ENCODE measurements at places on chromosomes 3 and 15.
A peak's percentile ranks its signal among the peaks of the same experiment; 100 is the strongest.

DNA sequence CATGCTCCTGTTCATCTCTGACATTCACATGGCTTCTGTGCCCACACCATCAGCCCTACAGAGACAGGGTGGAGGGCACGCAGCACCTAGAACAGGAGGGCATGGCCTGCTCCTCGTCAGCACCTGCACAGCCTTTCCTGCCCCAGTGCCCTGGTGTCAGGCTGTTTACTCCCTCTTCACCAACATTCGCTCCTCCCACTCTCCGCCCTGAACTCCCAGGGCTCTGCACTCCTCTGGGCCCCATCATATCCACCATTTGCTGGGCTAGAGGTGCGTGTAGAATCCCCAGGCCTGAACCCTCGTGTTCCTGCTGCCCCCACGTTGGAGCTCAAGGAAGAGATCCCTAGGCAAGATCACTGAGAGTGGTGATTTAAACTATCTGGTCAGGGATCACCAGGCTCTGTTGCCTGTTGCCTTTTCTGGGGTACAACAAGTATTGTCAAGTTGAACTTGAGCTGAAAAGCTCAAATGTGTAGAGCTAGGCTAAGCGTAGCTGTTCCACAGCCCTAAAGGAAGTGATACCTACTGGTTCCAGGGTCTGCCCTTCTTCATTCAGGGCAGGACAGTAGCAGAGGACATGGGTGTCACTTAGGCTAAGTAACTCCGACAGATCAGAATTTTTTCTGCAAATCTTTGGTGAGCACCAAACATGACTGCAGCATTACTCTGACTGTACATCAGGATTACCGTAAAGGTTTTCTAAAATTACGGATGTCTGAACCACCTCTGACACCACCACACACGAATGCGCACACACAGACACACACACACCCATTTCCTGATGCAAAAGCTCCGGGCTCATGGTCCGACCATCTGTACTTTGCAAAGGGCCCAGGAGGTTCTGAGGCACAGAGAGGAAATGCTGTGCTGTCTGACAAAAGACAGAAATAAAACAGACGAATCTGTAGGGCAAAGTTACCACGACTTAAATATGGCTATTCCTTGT, 43.7 kb upstream of the GNB5 start:
- DNase-seq: no peak

DNA sequence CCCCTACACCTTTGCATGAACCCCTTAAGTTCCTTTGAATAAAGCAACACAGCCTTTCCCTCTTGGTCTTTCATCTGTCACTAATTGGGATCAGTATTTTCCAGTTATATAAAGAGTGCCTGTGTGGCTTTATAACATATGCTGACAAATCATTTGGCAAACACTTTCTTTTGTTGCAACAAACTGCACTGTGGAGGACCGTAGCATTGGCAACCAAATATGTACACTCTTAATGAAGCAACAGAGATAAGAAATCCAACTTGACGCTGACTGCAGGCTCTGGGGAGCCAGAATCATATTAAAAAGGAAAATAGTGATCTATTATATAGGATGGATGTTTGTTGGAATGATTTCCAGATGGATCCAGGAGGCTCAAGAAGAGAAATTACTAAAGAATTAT, 120.1 kb upstream of the PRICKLE2 start:
- peak; percentile 22 for DNase-seq

DNA sequence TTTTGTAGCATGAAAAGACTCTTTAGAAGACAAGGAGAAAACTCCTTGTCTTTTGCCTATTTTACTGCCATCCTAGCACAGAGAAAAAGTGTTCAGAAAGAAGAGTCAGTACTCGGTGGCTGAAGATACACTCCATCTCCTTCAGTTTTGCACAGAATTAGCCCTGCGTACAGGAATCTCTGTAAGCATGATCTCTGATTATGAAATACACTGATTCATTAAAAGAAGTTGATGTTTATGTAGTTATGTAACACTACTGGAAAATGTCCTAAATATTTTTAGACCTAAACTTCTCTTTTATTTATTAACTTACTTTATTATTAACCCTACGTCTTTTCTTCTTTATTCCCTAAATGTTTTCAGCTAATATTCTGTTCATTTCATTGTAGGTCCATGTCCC, 138.4 kb downstream of the LEKR1 start:
- no peak for DNase-seq

DNA sequence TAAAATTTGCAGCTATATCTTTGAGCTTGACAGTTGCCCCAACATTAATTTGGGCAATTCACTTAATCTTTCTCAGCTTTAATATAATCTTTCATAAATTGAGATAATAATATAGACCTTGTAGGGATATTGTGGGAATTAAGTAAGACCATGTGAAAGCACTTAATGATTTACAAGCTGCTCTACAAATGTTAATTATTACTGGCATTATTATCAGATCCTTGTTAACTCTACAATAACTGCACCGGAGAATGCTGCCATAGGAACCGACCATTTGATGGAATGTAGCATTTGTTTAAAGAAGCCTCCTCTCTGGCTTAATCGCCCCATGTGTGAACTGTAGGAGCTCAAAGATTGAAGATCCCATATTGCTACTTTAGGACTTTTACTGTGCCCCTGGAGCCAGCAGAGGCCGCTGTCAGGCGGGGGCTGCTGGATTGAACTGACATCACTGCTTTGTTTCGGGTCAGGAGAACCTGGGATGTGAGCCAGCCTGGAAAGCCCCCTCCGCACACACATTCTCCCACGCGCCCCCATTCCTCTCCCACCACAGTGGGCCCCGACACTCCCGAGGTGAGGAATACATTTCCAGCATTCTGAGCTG, 154.2 kb upstream of the TNIK start:
- no peak for DNase-seq

GRCh38 chr15:78374436-78375393, 34.6 kb downstream of the CRABP1 start:
- no peak for DNase-seq

DNA sequence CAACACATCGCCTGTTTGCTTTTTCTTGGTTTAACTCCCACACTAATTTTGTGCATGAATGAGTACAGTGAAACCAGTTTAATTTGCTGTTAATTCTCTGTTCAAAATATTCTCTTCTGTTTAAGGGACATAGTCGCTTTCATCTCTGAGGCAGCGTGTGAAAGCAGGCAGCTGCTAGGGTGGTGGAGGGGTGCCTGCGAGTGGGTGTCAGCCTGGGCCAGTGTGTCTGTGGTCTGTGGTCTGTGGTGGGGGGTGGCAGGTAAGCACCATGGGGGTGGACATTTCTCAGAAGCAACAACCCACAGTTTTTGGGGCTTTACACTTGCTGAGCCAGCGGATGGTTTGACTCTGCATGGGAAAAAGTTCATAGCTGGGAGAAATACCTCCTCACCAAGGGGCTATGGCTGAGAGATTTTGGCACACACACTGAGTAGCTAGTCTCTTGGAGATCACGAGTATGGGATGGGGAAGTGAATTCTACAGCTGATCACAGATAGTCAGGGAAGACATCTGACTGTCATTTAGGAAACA, 109.2 kb downstream of the EPHB1 start:
- no peak for DNase-seq

DNA sequence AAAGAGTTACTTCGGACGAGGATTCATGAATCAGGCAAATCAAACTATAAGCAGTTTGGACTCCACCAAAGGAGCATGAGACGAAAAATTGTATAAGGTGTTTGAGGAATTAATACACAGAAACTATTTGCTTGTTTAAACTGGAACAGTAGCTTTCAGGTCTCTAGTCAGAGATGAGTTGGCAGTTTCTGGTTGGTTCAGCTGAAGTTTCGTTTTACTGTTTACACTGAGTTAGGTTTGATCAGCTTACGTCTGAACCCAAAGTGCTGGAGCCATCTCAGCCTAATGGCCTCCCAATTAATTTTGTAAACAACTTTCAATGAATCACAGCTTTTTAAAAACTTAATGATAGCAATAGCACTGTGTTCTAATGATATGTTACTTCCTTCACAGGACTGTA, 703.7 kb downstream of the NLGN1 start:
- no peak for DNase-seq

GRCh38 chr15:90839187-90840071, 29.0 kb upstream of the FURIN start:
- DNase-seq: no peak

- no peak for DNase-seq
Observed at GRCh38 chr3:101862416-101863165, 13.3 kb downstream of the NFKBIZ start.

DNA sequence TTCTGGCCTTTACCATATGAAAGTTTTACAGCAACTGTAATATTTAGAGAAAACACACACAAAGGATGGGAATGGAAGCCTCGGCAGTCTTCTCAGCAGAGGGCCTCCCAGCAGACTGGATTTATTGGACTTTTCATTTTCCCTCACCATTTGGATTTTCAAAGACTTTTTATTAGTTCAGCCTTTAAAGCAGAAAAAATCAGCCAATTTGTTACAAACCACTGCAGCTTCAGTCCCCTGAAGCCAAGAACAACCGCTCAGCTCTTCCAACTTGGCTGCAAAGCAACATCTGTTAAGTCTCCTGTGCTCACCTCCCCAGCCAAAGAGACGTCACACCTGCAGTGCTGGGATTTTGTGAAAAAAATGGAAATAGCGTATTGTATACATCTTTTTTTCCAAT, 120.8 kb downstream of the GMPS start:
- no peak for DNase-seq

DNA sequence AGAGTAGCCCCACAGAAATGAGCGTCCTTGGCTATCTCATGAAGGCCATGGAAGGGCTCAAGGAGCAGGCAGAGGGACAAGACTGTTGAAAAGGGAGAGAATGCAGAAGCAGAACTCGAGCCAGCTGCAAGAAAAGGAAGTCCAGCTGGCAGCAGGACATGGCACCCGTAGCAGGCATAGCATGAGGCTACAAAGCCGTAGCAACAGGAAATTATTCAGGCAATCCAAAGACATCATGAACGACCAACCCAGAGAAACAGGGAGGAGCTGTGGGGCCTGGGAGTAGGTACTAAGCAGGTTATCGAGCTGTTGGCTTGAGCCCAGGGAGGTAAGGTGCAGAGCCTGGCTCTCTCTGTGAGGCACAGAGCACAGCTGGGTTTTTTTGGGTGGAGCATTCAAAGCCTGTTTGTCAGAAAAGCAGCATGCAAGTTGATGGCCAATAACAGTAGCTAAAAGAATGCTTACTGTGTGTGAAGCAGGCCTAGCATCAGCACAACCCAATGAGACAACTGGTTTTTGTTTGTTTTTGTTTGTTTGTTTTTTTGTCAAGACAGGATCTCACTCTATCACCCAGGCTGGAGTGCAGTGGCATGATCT, 144.0 kb upstream of the SMAD3 start:
- no peak for DNase-seq

DNA sequence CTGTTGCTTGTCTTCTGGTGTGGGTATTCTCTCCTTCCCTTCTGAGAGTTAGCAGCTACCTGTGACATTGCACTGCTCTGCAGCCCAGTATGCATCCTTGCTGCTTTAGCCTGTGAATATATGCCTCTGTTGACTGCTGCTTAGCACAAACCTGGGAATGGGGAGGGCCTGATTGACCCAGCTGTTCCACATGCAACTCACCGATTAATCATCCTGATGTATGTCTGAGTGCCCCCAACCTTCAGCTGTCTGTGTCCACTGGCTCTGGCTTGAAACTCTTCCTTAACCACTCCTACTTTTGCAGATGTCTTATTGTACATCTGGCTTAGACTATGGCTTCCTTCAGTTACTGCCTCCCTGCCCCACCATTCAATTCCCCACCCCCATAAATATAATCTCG, 119.1 kb downstream of the RASA2 start:
- DNase-seq: no peak

DNA sequence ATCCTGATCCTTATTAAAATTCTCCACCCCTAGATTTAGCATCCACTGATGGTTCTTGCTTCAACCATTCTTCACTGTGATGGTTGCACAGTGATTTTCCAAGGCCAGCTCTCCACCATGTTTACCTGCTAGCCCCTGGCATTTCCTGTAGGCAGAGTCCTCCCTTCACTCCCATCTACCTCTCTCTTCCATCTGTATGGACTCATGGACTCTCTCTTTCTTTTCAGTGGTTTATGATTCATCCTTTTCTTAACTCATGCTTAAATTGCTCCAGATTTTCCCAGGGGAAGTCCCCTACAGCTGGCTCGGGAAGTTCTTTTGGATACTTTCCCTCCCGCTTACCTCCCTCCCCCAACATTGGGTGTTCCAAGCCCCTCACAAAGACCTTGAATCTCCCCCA, 18.7 kb downstream of the TGM4 start:
- DNase-seq: no peak

GRCh38 chr3:32401126-32401525, 9.5 kb downstream of the CMTM7 start:
- no peak for DNase-seq

GRCh38 chr15:39272901-39273300, 308.0 kb upstream of the THBS1 start:
- no peak for DNase-seq

GRCh38 chr3:49512781-49513355, 41.4 kb upstream of the BSN start:
- DNase-seq: no peak

GRCh38 chr15:88382482-88382983, 84.7 kb downstream of the MRPL46 start:
- DNase-seq: no peak

DNA sequence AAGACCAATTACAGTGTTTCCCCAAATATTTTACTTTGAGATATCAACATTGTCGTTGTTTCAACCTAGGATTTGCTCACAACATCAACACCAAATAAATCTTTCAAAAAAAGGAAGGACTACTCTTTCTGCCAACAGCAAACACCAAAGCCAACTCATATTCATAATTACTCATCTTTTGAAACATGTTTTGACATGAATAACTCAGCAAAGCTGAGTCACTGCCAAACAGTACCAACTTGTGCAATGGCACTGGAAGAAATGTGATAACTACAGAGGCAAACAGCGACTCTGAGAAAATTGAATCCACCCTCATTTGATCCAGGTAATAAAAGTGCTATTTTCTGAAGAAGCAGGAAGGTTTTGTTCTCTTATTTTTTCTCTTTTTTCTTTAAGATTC, 67.2 kb downstream of the PEX5L start:
- peak; percentile 66 for DNase-seq

DNA sequence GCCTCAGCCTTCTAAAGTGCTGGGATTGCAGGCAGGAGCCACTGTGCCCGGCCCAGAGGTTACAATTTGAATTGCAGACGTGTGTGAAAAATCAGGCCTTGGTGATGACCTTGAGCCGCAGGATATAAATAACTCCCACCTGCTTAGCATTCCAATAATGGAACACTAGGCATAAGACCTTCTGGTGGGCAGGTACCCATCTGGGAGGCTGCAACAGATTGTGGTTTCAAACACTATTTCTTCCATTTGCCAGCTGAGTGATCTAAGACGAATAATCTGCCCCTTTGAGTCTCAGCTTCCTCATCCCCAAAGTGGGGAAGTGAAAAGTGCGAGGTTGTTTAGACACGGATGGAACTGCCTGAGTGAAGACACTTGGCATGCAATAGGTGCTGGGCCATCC, 47.7 kb upstream of the HERC1 start:
- no peak for DNase-seq

DNA sequence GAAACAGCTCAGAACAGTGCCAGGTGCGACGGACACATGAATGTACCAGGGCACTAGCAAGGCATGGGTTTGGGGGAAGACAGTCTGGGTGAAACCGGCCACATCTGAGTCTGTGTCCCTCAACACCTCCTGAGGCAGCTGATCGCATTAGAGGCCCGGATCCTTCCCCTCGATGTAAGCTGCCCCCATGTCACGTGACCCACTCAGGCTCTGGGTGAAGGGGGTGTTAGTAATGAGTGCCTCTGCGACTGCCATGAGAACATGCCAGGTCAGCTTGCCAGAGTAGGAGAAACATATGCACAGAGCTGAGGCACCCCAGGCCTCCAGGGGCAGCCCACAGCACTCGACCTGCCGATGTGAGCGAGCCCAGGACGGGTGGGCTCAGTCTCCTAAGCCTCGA, 29.7 kb downstream of the PRR23E start:
- DNase-seq: no peak

- DNase-seq: peak; percentile 42
Observed at GRCh38 chr15:36810656-36811449, 231.4 kb downstream of the CDIN1 start.
